ENCODE measurements at places on chromosomes 4 and X. TPM values are rescaled to one million over a fixed set of nuclear protein-coding genes. Genes with fewer than 3 reads are reported as not detected.

REELD1 gene
- polyA plus RNA-seq = 0.31 TPM

ZNF711 gene
- 90.4 TPM for polyA plus RNA-seq

EPHA5 gene
- polyA plus RNA-seq = 0.57 TPM

GABRG1 gene
- polyA plus RNA-seq = 0.15 TPM

IL2RG gene
- 1.4 TPM for polyA plus RNA-seq

RPL9 gene
- 1,797 TPM for polyA plus RNA-seq

MAGEC2 gene
- not detected for polyA plus RNA-seq

REST gene
- polyA plus RNA-seq = 54.1 TPM

CSAG1 gene
- polyA plus RNA-seq = not detected

GDPD2 gene
- polyA plus RNA-seq = 1.1 TPM

SLC30A9 gene
- polyA plus RNA-seq = 124 TPM

XAGE2 gene
- not detected for polyA plus RNA-seq

DCAF4L1 gene
- polyA plus RNA-seq = 0.12 TPM

TMSB15B gene
- polyA plus RNA-seq = 23.5 TPM

SHROOM4 gene
- polyA plus RNA-seq = 16.3 TPM

TREX2 gene
- 0.21 TPM for polyA plus RNA-seq

SMAD1 gene
- polyA plus RNA-seq = 65.3 TPM

ZNF81 gene
- polyA plus RNA-seq = 6.7 TPM

CXorf58 gene
- polyA plus RNA-seq = 0.22 TPM

RNF150 gene
- polyA plus RNA-seq = 24.9 TPM

CLTRN gene
- polyA plus RNA-seq = 27.4 TPM

PROM1 gene
- polyA plus RNA-seq = 38.1 TPM
